ENCODE measurements at places on chromosomes 2 and 18.

- DNase-seq: no peak
Measured at GRCh38 chr2:198213253-198213652, 408.9 kb downstream of the PLCL1 start.

GRCh38 chr2:220215785-220216184, 588.4 kb downstream of the SLC4A3 start:
- no peak for DNase-seq

DNA sequence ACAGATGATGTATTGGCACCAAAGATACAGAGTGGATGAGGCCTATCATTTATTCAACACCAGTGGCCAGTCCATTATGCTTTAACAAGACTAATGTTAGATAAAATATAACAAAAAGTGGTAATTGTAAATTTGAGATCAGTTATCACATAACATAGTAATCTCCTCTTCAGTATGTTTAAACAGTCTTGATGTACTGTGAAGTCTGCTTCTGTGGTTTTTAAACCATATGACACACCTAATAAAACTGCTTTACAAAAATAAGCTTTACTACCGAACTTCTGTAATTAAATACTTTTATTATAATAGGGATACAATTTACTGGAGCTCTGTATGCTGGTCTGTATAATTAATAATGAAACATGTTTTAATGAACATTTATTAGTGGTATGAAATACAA, 2156.1 kb upstream of the CELF4 start:
- no peak for DNase-seq

GRCh38 chr2:226911932-226912331, 76.1 kb downstream of the RHBDD1 start:
- DNase-seq: no peak

DNA sequence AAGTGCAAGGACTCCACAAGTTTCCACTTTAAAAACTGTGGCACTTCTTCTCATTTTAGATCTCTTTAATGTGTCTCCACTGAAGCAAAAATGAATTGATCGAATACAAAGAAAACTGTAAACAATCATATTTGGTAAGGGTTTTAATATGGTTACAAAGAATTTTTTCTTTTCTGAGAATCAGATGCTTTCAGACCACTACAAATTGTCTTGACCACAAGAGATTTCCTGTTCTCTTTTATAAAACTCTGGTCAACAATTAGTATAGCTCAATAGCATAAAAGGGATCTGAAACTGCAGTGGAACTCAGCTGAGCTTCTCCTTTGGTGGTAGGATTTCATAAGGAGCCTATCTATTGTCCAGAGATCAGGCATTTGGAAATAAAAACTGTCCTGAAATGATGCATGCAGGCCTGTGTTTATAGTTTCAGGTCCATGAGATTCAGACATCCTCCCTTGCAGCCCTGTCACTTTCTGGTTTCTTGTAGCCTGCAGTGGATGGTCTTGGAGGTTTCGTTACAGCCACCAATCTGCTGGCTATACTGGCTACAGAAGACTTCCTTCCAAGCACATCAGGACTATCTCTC, 120.0 kb downstream of the DOCK10 start:
- peak; percentile 35 for DNase-seq

GRCh38 chr2:69065735-69066336, 52.9 kb downstream of the ANTXR1 start:
- DNase-seq: no peak

DNA sequence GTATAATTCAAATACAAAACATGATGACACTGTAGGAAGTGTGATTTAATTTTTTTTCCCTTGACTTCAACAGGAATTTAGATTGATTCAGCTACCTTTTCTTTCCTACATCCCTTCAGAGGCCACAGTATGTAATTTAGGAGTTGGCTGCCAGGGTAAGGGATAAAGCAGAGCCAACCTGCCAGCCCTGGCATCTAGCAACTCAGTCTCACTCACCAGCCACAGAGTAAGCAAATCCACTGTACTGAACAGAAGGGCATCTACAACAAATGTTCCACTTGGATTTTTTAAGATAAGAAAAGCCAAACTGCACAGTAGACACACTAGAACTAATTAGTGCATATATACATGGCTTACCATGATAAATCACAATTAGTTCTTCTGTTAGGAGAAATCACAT, 54.3 kb upstream of the PEX13 start:
- no peak for DNase-seq

GRCh38 chr18:48292229-48292628, 117.0 kb downstream of the ZBTB7C start:
- DNase-seq: no peak

GRCh38 chr18:48597671-48598070, 58.8 kb downstream of the CTIF start:
- no peak for DNase-seq

DNA sequence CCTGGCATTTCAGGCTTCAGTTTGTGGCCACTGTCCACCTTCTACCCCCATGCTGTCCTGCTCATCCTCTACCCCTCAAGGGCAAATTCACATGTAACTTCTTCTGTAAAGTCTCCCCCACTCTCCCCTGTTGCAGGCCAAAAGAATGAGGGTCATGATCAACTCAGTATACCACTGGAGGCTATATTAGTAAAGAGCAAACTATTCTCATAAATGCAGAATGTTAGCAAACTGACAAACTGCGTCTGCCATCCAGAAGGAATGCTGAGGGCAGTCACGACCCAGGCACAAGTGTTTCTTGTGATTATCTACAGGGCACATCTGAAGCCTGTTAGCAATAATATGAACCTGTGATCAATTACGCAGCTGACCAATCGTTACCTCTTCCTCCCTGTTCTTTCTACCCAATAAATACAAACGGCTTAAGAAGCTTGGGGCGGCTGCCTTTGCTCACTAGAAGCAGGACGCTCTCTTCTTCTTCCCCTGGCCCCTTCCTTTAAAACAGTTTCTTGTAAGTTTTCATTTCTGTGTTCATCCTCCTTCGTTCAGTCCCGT, 58.3 kb downstream of the SEPTIN10 start:
- no peak for DNase-seq

- no peak for DNase-seq
Measured at GRCh38 chr2:166627893-166628292, 133.8 kb upstream of the SCN7A start.

DNA sequence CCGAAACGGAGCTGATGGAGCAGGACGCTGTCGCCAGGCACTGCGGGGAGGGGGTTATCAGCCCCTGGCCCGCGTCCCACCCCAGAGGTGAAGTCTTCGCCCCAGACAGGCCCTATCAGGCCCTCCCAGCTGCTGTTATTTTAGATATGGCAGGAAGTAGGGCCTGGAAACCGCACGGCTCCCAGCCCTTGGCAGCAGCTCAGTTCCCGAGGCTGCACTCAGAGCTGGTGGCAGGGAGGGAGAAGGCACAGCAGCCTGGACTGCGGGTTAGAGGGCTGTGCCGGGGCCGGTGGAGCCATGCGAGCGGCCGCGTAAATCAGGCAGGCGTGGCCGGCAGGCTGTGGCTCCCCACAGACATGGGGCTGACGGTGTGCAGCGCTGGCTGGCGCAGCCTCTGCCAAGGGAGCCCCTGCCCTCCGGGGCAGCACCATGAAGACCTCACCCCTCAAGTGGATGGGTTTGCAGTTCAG, 111.4 kb downstream of the NFATC1 start:
- DNase-seq: peak; percentile 46

DNA sequence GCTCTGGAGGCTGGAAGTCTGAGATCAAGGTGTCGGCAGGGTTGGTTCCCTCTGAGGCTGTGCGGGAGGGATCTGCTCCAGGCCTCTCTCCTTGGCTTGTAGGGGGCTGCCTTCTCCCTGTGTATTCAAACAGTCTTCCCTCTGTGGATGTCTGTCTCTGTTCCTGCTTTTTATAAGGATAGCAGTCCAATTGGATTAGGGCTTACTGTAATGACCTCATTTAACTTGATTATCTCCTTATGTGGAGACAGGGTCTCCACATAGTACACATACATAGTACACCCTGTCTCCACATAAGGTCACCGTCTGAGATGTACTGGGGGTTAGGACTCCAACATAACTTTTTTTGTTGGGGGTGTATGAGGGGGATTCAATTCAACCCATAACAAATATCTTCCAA, 30.5 kb downstream of the TCF7L1 start:
- DNase-seq: no peak

- DNase-seq: peak; percentile 64
Measured at GRCh38 chr2:24920098-24920808, at the start of gene ADCY3. ADCY3 (minus strand) TSS chr2:24920237; CDS start chr2:24918987, 1,250 bp downstream.

GRCh38 chr2:74648009-74648443, at the start of gene M1AP:
M1AP (minus strand) TSS chr2:74648330; CDS start chr2:74640275, 8,055 bp downstream.
- DNase-seq: no peak

DNA sequence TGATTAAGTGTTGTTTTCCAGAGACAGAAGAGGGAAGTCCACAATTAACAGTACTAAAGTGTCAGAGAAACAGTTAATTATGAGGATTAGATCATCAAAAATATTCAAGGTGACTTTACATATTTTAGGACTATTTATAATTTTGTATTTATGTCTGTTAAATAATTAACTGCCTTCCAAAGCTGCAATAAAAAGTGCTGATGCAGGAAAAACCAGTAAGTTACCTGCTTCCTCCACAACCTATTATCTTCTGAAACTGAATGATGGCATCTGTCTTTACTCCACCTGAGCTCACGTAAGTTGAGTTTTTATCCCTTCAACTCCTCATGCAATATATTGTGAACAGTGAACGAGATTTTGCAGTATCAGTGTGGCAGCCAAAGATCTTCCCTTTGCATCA, 570.7 kb downstream of the THSD7B start:
- DNase-seq: no peak

GRCh38 chr2:72032481-72033041, 115.1 kb downstream of the CYP26B1 start:
- DNase-seq: no peak

- no peak for DNase-seq
Measured at GRCh38 chr2:12903272-12903671, 186.5 kb downstream of the TRIB2 start.

DNA sequence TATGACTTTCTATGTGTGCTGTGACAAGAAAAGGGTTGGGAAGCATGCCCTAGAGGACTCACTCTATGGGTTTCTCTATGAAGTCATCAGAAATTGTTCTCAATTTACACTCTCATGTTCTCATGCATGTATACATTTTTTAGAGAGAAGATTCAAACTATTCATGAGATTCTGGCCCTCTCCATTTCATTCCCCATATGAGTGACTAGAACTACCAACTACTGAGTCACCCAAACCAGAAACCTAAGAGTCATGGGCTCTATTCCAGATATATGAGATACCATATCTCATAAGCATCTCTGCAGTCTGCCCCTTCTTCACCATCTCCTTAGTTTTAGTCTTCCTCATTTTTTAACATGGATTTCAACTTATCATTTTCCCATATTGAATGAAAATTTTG, 87.7 kb downstream of the EXOC6B start:
- DNase-seq: no peak

DNA sequence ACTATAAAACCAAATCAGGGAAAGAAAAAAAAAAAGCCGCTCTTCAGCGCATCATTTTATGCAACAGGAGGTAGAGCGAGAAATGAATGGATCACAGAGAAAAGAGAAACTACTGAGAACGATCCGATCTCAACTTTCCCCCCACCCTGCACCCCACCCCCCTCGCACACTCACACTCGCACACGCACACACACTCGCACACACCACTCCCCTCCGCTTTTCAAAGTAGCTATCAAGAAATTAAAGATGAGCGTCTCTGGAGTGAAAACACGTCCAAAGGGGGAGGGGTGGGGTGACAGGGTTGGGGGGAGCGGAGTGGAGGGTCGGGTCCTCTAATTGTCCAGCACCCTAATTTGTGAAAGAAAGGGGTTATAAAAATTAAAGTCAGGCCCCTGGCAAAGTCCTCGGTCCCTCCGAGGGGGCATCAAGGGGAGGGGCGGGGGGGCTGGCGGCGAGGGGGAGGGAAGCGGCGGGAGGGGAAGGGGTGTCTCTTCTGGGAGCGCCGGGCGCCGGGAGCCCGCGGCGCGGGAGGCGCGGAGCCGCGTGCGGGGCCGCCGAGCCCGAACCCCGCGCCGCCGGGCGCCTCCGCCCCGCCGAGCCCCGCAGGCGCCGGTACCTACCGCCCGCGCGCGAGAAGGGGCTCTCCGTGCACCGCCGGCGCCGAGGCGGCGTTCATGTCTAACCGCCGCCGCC, 428 bp downstream of the TCF4 start:
- DNase-seq: peak; percentile 34

DNA sequence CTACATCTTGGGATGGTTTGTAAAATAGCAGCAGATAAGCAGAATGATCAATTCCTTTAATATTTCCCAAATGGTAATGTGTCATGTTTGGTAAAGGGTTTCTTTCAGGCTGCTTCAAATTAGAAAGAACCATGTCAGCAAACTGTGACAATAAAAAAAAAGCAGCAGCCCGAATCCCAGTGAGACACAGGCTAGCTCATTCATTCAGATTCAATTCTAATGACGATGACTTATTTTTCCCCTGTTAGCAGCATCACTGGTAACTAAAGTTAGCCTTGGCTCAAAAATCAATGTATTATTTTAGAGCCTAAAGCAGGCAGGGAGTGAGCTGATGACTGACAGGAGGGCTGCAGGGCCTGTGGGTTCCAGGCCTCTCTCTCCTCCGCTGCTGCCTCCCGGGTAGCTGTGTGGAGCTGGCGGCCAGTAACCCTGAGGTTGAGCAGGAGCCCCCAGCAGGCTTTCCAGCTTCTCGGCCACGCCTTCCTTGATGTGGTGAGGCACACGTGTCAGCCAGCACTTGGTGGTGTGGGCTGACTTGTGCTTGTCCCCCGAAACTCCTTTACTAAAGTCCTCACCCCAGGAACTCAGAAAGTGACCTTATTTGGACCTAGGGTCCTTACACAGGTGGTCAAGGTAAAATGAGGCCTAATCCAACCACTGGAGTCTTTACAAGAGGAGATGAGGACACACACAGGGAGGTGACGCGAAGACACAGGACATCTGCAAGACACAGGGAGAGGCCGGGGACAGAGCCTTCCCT, 120.5 kb upstream of the HS6ST1 start:
- DNase-seq: no peak

DNA sequence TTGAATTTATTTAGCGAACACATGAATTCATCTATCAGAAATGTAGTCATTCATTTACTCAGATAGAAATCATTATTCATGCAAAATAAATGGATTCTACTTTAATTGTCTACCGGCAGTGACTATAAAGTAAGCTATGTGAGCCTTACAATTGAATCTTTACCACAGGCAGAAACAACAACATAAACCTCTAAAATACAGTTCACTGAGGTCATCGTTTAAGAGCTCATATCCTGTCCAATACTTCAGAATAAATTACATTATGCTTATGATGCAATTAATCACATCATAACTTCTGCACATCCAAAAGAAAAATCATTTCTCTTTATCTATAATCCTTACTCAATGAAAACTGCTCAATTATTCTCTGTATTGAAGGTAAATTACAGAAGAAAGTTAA, 244.7 kb downstream of the HNMT start:
- DNase-seq: no peak

- no peak for DNase-seq
Measured at GRCh38 chr2:119246884-119247843, 23.5 kb downstream of the STEAP3 start.

DNA sequence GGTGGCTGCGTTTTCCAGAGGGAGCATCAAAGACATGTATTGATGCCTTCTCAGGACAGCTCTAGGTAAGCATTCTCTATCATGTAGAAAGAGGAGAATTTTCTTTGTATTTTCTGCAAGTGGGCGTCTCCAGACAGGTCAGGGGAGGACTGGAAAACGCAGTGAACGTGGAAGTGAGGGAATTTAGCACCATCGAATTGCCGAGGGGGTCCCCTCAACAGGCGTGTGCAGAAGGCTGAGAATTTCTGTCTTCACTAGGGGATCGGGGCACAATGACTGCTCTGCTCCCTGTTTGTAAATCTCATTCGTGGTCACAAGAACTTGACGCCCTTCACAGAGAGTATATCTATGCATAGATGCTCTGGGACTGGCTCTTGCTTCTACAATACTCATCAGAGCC, 5.0 kb upstream of the NTSR2 start:
- DNase-seq: no peak

GRCh38 chr2:164917296-164917903, 37.9 kb downstream of the SLC38A11 start:
- no peak for DNase-seq

All from fibroblast of gingiva (primary cell).